ENCODE measurements at places on chromosomes 11 and 22. TPM values are rescaled to one million over a fixed set of nuclear protein-coding genes. Genes with fewer than 3 reads are reported as not detected.

GRCh38 chr22:38073150-38074130 is 10.5 kb downstream of the SLC16A8 start:
- DNase-seq = no peak

GRCh38 chr11:69352715-69353319 is 58.9 kb downstream of the MYEOV start:
- peak; percentile 54 for DNase-seq

DNA sequence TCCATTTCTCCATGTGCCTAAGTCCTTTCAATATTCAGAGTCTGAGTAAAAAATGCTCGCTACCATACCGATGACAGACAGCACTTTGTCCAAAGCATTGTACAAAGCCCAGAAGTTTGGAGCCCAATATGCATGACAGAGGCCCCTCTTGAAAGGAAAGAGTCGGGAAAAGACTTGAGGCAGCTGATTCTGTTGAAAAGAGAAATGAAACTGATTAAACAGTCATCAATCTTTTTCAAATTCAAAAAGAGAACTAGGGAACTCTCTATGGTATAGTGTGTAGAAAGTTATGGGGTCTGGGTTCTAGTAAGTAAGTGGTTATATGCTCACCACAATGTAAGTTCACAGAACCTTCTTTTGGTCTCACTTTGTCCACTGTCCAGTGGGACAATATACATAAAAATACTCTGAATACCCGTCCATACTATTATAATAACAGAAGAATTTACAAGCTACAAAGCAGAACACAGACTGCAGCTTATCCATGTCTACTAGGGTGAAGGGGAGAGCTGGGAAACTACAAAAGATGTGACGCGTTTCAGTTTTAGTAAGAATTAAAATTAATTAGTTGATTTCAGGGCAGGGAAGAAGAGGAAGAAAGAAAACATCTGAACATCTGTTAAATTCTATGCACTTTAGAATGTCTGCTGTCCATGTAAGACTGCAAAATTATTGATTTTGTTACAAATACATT is 26.7 kb downstream of the ALG8 start:
- DNase-seq = no peak

DNA sequence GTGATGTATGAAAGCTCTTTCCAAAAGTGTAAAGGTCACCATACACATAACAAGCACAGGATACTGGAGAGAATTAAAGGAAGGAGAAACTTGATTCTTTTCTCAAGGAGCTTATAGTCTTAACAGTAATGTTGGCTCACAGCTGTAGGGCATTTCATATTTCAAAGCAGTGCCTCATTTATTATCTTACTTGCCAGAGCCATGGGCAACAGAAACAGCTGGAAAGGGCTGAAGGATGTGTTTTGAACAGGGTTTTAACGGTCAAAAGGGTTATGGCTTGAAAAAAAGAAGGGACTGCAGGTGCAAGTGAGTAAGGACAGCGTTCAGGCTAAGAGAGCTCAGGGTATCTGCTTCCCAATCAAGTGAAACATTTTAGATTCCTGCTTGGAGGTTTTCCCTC is 2.7 kb upstream of the GRAMD1B start:
- no peak for DNase-seq

- no peak for DNase-seq
Measured at GRCh38 chr11:8202516-8203413, 33.9 kb upstream of the RIC3 start.

DNA sequence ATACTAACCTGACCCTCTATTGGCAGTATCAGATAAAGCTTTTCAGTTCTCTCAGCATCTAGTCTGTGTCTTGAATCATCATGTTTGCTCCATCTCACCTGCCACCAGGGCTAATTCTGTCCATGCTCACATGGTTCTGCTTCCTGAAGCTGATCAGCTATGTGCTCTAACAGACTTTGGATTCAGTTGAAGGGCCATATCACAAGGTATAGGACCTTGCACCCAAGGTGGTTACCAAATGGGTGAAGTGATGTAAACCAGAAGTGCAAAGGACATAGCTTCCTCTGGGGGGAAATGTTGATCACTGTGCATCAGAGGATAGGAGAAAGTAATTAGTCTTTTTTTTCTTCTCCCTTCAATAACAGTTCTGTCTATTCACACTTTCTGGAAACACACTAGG is 417.0 kb upstream of the ANO5 start:
- no peak for DNase-seq

- no peak for DNase-seq
Measured at GRCh38 chr11:88345408-88345807, 7.9 kb upstream of the CTSC start.

DNA sequence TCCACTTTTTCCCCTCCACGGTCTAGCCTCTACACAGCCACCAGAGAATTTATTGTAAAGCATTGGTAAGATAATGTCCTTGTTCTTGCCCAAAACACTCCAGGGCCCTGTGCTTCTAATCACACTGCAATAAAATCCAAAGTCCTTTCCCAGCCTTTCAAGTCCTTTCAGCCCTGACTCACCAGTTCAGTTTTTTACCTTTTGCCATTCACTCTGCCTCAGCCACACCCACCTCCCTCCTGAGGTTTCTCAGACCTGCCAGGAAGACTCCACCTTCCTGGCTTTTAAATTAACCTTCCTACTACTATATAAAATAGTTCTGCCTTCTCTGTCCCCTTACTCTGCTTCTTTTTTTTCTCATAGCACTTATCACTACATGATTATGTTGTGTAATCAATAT is 91.0 kb upstream of the ARHGAP32 start:
- peak; percentile 59 for DNase-seq

GRCh38 chr22:30984317-30984716 is 15.3 kb downstream of the TUG1 start:
- DNase-seq = no peak

DNA sequence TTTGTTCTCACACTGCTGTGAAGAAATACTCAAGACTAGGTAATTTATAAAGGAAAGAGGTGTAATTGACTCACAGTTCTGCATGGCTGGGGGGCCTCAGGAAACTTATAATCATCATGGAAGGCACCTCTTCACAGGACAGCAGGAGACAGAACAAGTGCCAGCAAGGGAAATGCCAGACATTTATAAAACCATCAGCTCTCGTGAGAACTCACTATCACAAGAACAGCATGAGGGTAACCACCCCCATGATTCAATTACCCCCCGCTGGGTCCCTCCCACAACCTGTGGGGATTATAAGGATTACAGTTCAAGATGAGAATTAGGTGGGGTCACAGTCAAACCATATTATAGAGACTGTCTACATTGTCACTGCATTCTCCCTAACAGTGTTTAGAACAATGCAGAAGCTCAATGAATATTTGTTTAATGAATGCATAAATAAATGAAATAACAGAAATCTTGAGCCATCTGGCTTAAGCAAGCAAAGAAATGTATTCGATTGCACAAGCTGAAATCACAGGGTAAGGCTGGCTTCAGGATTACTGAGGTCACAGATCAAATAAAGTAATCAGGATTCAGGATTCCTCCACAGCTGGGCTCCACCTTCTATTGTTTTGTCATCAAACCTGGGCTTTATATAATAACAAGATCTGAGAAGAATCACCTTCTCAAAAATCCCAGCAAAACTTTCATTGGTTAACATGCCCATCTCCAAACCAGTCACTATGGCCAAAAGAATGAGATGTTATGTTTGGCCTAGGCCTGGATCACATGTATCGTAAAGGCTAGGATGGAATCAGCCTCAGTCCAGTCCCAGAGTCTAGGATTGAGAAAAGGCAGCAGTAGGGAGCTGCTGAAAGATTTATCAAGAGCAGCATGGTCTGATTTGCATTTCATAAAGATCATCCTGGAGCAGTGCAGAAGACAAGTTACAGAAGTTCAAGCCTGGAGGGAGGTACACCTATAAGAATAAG is 137.8 kb upstream of the UBASH3B start:
- DNase-seq = no peak

GRCh38 chr11:18105086-18105801 is 638 bp downstream of the SAAL1 start:
- DNase-seq = no peak

GRCh38 chr11:62190011-62190410 is at the start of gene SCGB1D1:
SCGB1D1 (plus strand) TSS chr11:62190216; CDS start chr11:62190285, 69 bp downstream.
- no peak for DNase-seq

- DNase-seq = no peak
Measured at GRCh38 chr11:22780952-22781593, 48.5 kb downstream of the SVIP start.

DNA sequence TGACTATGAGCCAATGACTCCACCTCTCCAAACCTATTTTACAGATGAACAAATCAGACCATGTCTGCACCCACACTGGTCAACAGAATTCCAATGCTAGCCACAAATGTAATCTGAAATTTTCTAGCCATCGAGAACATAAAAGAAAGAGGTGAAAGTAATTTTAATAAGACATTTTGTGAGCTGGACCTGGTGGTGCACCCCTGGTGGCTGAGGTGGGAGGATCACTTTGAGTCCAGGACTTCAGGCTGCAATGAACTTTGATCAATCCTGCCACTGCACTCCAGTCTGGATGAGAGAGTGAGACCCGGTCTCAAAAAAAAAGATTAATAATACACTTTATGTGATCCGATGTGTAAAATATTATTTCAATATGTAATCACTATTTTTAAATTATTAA is 9.4 kb upstream of the RNF185 start:
- peak; percentile 39 for DNase-seq

- no peak for DNase-seq
Measured at GRCh38 chr11:105152021-105152512, 12.5 kb upstream of the CARD18 start.

GAL3ST3 gene
- not detected for total RNA-seq

ADORA2A gene
- total RNA-seq = 2.4 TPM

SPI1 gene
- total RNA-seq = not detected

OSBP gene
- total RNA-seq = 60.7 TPM

CALCA gene
- total RNA-seq = not detected

CD81 gene
- 310 TPM for total RNA-seq
